NCI-H1105 treated with DMSO at 0.1 percent for 48 hours (cell line): ENCODE measurements at places on chromosomes 3 and 15.

GRCh38 chr15:78854833-78855372 is 17.8 kb upstream of the MORF4L1 start:
- DNase-seq = no peak

DNA sequence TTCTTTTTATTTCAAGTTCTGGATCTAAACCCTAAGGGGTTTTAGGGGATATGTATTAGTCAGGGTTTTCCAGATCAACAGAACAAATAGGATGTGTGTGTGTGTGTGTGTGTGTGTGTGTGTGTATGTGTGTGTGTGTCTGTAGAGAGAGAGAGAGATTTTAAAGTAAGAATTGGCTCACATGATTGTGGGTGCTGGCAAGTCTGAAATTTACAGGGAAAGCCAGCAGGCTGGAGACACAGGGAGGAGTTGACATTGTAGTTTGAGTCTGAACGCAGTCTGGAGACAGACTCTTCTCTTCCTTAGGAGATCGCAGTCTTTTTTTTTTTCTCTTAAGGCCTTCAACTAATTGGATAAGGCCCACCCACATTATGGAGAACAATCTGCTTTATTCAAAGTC is 428.8 kb upstream of the TBL1XR1 start:
- DNase-seq = no peak

GRCh38 chr15:57961919-57962318 is 103.6 kb downstream of the ALDH1A2 start:
- no peak for DNase-seq

GRCh38 chr3:19917167-19917566 is 16.9 kb downstream of the EFHB start:
- no peak for DNase-seq

- DNase-seq = no peak
Observed at GRCh38 chr3:25355034-25355885, 72.8 kb upstream of the RARB start.

GRCh38 chr3:31132132-31132769 is 237.8 kb upstream of the GADL1 start:
- peak; percentile 1 for DNase-seq

DNA sequence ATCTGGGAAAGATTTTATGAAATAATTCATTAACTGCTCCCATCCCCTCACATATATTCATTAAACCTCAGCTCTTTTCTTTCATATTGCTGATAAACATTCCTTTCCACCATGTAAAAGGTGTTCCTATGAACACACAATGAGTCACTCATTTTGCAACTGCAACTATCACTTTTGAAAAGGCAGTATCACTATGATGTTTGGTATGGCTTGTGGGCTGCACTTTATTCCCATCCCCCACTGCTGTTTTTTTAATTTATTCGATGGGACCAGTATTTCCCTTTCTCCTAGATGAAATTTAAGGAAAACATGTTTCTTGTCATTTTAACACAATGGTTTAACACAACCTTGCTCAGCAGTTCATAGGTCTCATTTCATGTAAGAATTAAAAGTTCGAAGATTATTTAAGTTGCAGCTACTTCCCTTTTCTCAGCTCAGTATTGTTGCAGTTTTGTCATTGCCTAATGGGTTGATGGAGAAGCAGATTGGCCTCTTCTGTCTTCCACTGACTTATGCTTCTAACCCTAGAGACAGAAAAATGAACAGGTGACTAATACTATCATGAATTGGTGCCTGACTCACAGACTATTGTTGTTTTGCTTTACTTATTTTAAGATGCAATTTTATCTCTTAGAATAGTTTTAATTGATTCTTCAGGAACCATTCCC is 280.3 kb downstream of the ZPLD1 start:
- no peak for DNase-seq

DNA sequence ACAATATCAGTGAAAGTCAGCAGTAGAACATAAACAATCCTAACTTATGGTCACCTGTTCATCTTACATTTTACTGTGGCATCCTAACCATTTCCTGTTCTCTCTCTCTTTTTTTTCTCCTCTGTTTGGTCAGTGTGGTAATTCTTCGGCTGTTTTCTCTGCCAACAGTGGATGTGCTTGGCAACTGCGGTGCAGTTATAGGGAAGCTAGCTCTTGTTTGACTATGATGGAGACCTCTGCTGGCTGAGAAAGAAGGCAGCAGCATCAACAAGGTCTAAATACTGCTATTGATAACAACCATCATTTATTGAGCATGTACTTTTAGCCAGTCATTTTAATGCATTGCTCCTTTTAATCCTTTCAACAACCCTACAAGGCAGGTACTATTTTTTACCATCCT is 723 bp upstream of the DRD3 start:
- DNase-seq = peak; percentile 18

GRCh38 chr3:66014651-66015050 is 24.1 kb downstream of the MAGI1 start:
- no peak for DNase-seq
